NCI-H2171 treated with DMSO at 0.1 percent for 48 hours (cell line): ENCODE measurements at places on chromosomes 3 and 15.

DNA sequence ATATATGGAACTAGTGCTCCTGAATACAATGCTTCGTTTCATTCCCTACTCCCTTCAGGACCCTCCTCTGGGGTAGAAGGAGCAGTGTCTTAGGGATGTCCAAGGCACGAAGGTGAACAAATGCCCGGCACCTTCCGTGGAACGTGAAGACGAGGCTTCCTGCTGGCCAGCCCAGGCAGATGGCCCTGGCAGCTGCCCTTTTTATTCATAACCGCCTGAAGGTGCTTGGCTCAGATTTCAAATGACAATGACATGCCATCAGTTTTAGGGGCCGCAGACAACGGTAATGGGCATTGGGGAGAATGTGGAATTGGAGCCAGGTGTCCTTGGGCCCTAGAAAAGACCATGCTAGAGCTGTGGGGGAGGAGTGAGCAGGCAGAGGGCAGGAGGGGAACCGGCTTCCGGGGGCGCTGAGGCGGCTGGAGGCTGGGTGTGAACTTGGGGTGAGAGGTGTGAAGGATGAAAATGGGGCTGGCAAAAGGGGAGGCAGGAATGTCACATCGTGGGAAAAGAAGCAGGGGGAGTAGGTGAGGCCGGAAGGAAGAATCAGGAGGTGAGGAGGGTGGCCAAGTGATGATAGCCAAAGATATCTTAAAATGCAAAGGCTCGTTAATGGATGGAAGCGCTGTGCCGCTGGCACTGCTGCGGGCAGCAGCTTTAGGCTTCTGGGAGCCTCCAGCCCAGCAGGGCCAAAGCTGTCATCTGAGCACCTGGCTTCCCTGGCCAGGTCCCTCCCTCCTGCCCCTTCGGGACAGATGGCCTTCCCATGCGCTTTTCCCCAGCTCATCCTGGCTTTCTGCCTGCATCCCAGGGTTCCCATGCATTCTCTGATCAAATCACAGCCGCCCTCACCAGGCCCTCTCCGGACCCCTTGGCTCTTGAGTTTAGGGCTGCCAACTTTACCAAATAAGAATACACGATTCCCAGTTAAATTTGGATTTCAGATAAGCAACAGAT, 93.7 kb downstream of the TMEM266 start:
- peak; percentile 69 for DNase-seq

DNA sequence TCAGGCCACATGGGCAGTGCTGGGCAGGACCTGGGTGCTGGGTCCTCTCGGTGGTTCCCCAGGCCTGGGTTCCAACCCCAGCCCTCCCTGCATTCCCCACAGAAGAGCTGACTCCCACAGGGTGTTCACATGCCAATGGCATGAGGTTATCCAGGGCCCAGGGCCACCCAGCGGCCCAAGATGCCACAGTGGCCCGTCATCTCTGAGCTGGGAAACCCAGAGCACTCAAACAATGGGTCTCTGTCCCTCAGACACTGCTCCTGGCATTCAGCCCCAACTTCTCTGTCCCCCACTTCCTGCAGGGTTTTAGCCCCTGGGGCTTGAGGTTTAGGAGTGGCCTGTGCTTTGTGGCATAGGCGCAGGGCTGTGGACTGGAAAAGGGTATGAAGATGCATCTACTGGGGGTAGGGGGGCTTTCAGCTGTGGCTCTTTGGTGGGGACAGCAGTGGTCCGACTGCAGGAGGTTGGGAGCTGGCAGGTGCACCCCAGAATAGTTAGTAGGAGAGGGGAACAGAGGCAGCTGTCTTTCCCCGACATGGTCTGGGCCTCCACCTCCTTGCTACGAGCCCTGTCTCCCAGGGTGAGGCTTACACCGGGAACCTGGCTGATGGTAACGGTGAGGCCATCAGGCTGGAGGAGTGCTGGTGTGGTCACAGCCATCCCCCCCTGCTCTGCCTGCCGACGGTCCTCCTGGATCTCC, 1.7 kb downstream of the CCDC9B start:
- DNase-seq = no peak

DNA sequence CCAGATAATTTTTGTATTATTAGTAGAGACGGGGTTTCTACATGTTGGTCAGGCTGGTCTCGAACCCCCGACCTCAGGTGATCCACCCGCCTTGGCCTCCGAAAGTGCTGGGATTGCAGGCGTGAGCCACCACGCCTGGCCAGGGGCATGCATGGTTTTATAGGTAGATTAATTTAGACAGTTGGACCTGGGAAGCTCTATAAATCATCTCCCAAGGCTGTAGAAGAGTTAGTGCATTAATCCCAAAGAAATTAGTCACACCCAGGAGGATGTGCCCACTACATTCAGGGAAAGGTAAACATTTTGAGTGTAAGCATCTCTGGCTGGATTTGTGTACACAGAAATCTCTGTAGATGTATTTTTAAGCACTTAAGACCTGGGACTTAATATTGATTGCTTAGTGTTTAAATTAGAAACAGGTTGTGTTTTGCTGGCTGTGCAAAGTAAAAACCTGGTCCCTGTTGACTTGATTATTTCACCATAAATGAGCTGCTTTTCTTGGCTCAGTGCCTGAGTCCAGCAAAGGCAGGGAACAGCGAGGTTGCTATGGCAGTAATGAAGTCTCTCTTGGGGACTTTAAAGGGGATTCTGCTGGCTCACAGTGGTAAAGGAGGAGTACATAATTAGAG, 19.2 kb downstream of the EXOSC7 start:
- peak; percentile 41 for DNase-seq

DNA sequence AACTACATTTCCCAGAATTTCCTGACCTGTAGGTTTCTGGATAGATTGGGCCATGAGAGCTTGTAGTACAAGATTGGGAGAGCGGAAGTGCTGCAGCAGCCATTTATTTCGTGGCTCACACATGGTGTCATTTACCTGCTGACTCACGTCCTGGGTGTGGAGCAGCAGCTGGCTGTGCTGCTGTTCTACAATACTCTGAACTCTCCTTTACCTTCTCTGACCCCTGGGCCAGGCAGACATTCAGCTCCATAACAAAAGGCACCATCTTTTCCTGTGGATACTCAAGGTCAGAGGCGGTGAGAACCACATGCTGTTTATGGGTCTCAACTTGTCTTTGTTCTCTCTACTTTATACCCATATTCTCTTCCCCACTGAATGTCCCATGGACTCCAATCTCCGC, 490.2 kb downstream of the IGSF11 start:
- DNase-seq = peak; percentile 8

GRCh38 chr15:71752604-71753289, 57.6 kb upstream of the NR2E3 start:
- no peak for DNase-seq

DNA sequence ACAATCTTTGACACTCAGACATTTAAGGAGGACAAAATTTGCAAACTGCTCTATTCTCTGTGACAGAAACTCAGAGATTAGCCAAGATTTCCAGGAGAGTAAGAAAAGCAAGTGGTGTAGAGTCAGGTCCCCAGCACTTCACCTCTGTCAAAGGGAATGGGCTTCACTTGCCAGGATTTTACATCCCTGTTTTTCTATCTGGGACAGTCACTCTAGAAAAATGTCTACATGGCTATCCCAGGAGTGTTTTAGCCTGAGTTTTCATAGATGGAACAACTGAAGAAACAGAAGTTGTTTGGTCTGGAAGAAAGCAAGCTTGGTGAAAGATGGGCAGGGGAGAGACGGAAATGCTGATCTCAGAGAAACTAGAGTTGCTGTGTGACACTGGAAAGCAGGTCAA, 3.0 kb downstream of the FAM219B start:
- DNase-seq = no peak

- DNase-seq = no peak
Observed at GRCh38 chr15:38650936-38651327, 86.3 kb upstream of the RASGRP1 start.

- no peak for DNase-seq
Observed at GRCh38 chr15:75033809-75034208, 10.4 kb downstream of the PPCDC start.

GRCh38 chr3:79490165-79491028, 277.4 kb downstream of the ROBO1 start:
- DNase-seq = no peak

GRCh38 chr15:31985607-31986006, 44.7 kb upstream of the CHRNA7 start:
- DNase-seq = no peak

DNA sequence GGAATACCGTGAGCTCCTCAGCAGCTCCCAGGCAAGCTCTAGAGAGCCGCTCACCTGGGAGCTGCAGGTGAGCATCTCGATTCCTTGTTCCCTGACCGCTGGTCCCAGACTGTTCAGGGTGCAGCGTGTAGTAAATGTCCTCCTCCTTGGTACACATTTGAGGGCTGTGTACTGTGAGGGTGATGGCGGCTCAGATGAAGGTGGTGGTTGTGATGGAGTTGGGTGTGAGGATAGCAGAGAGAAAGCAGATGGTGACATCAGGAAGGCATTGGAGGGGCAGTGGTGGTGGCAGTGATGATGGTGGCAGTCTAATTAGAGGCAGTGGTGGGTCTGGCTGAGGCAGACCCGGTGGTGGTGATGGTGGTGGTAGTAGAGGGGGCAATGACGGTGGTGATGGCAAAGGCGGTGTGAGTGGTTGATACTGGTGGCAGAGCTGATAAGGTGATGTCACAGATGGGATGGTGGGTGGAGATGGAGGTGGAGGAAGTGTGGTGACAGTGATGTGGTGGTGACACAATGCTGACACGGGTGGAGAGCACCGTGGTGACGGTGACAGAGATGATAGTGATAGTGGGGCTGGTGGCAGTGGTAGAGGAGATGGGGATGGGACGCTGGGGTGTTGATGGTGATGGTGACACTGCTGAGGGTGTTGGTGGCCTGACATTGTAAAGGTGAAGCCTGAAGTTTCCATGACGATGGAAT, at the start of gene DNAJB8:
Gene DNAJB8, minus strand, starts transcription at position 51 of the 702 bp plus-strand sequence. CDS start 3,645 bp downstream, outside the sequence.
- no peak for DNase-seq

GRCh38 chr15:70503798-70504298, 259.5 kb downstream of the UACA start:
- DNase-seq = no peak

- DNase-seq = no peak
Observed at GRCh38 chr15:56981160-56981559, 62.7 kb downstream of the TCF12 start.

GRCh38 chr3:186365202-186365974, 3.4 kb upstream of the DGKG start:
- DNase-seq = no peak

- no peak for DNase-seq
Observed at GRCh38 chr15:36917411-36918267, 182.7 kb downstream of the MEIS2 start.

GRCh38 chr3:161336661-161337060, 34.7 kb downstream of the SPTSSB start:
- DNase-seq = no peak

DNA sequence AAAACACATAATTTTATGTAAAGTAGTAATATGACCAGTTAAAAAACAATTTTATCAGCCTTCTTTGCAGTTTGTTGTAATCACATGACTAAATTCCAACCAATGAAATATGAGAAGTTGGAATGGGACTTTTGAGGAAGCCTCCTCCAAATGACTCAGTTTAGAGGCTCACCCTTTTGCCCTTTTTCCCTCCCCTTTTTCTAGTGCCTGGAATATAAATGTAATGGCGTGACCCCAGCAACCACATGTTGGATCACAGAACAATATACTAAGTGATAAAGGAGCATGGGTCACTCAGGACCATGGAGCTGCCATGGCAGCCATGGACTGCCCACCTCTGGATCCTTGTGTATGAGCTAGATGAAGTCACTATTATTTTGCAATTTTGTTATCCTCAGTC, 48.8 kb upstream of the HEG1 start:
- no peak for DNase-seq

DNA sequence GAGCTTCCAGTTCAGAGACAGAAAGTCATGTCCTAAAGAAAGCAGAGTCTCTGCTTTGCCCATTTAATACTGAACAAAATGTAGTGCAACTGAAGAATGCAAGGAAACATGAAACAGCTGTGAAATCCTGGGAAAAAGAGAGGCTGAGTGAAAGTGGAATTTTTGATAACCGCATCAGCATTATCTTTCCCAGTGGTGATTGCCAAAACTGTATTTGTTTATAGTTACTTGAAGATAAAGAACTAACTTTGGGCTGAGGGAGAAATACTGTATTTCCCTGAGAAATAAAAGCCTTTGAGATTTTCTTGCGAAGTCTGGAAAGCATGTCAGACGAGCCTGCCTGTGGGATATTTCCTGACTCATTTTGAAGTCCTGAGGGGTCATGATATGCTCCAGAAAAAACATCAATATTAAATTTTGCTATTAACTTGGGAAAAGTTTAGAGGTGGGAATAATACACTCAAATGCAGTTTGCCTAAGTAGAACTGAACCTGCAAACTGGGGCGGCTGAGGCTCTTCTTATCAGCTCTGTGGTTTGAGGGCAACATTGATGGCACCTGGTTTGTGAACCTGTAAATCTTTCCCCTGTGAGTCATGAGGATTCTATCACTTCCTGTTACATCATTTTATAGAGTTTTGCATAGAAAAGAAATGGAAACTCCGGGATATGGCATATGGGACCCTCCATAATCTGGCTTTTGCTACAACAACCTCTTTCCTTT, 855.3 kb downstream of the MCTP2 start:
- DNase-seq = no peak

- no peak for DNase-seq
Observed at GRCh38 chr3:42012383-42012934, 50.6 kb upstream of the ULK4 start.
